CD8-positive, alpha-beta memory T cell (primary cell): ENCODE measurements at places on chromosomes 6 and 20. TPM values are rescaled to one million over a fixed set of nuclear protein-coding genes. Genes with fewer than 3 reads are reported as not detected.

GRCh38 chr20:57126481-57127092, 139.9 kb downstream of the BMP7 start:
- no peak overlapping the region for H3K27ac ChIP-seq
- H3K4me3 ChIP-seq, result no peak overlapping the region
- no peaks in the 10 kb centered on the region for H3K36me3 ChIP-seq
- no peaks in the 10 kb centered on the region for H3K27me3 ChIP-seq
- no peak for DNase-seq

GPX5 gene
- not detected for total RNA-seq

PM20D2 gene
- 17.6 TPM for total RNA-seq

DNA sequence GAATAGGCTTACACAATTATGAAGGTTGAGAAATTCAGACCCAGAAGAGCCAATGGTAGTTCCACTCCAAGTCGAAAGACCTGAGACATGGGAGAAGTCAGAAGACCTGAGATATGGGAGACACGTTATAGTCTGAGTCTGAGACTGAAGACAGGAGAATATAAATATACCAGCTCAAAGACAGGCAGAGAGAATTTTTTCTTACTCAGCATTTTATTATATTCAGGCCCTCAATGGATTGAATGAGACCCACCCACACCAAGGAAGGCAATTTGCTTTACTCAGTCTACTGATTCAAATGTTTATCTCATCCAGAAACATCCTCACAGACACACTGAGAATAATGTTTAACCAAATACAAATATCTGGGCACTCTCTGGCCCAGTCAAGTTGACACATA, 693.5 kb downstream of the HDGFL1 start:
- H3K36me3 ChIP-seq, result no peaks in the 10 kb centered on the region
- no peaks in the 10 kb centered on the region for H3K4me1 ChIP-seq
- no peak overlapping the region for H3K27ac ChIP-seq

DNA sequence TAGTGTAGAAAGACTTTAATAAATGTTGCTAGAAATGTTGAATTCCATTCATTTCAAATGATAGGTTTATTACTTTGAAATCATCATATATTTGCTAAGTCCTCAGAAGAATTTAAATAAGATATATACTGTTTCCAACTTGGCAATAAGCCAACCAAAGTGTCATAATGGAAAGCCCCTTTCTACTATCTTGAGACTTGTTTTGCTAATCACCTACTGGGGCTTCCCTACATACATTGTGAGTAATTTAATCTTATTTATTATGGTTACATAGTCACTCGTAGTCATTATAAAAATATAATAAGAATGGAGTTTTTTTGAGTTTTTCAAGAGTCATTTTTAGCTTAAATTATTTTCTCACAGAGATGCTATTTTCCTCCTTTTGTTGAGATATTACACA, 20.7 kb downstream of the COL19A1 start:
- H3K27ac ChIP-seq, result no peak overlapping the region
- no peaks in the 10 kb centered on the region for H3K36me3 ChIP-seq
- no peaks in the 10 kb centered on the region for H3K4me1 ChIP-seq
- no peak for DNase-seq
- no peak overlapping the region for H3K4me3 ChIP-seq
- no peaks in the 10 kb centered on the region for H3K27me3 ChIP-seq

- no peak for DNase-seq
- H3K4me1 ChIP-seq, result no peaks in the 10 kb centered on the region
- H3K27ac ChIP-seq, result no peak overlapping the region
- H3K36me3 ChIP-seq, result no peaks in the 10 kb centered on the region
- H3K27me3 ChIP-seq, result no peaks in the 10 kb centered on the region
- no peak overlapping the region for H3K4me3 ChIP-seq
Observed at GRCh38 chr6:57256541-57256940, 34.4 kb upstream of the RAB23 start.

DNA sequence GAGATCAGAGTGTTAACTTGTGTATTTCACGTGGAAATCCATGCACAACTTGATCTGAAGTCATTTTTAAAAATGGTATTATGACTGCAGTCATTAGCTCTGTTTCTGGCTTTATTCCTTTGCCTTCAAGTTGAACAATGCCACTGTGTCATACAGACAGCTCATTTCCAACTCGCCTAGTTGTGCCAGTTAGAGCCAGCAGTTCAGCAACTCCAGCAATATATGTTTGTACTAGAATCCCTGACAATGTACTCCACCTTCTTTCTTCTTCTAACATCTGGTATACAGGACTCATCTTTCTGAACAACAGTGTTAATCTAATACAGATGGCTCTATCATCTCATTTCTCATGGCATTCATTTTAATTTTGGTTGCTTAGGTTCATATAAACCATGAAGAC, 418.3 kb upstream of the POU3F2 start:
- H3K27me3 ChIP-seq, result no peaks in the 10 kb centered on the region
- DNase-seq, result no peak
- H3K27ac ChIP-seq, result no peak overlapping the region
- no peaks in the 10 kb centered on the region for H3K36me3 ChIP-seq
- no peaks in the 10 kb centered on the region for H3K4me1 ChIP-seq
- no peak overlapping the region for H3K4me3 ChIP-seq

KCNQ5 gene
- 7.9 TPM for total RNA-seq

DNA sequence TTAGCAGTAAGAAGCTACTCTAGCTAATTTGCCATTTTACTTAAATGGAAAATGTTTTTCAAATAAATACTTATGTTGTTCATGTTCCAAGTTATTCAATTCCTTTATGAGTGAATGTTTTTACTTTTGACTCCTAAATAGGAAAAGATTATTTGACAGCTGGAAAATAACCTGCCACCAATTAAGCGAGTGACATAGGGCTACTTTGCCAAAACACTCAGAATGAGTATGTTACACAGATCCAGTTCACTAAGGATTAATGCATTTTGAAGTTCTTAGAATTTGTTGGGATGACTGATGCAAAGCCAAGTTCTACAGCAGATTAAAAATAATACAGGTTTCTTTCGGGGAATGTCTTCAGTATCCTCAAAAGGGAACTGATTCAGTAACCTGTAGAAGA, 144.4 kb downstream of the ADGRG6 start:
- H3K27ac ChIP-seq, result no peak overlapping the region
- H3K36me3 ChIP-seq, result no peaks in the 10 kb centered on the region
- H3K4me1 ChIP-seq, result no peaks in the 10 kb centered on the region
- no peaks in the 10 kb centered on the region for H3K27me3 ChIP-seq

NT5E gene
- 14.8 TPM for total RNA-seq

CD83 gene
- total RNA-seq, result 56.2 TPM

LY6G6F gene
- not detected for total RNA-seq

GRCh38 chr6:15783484-15783883, 120.7 kb upstream of the DTNBP1 start:
- H3K27ac ChIP-seq, result no peak overlapping the region
- no peaks in the 10 kb centered on the region for H3K36me3 ChIP-seq
- H3K4me3 ChIP-seq, result no peak overlapping the region
- no peaks in the 10 kb centered on the region for H3K27me3 ChIP-seq
- H3K4me1 ChIP-seq, result no peaks in the 10 kb centered on the region
- DNase-seq, result no peak

DNA sequence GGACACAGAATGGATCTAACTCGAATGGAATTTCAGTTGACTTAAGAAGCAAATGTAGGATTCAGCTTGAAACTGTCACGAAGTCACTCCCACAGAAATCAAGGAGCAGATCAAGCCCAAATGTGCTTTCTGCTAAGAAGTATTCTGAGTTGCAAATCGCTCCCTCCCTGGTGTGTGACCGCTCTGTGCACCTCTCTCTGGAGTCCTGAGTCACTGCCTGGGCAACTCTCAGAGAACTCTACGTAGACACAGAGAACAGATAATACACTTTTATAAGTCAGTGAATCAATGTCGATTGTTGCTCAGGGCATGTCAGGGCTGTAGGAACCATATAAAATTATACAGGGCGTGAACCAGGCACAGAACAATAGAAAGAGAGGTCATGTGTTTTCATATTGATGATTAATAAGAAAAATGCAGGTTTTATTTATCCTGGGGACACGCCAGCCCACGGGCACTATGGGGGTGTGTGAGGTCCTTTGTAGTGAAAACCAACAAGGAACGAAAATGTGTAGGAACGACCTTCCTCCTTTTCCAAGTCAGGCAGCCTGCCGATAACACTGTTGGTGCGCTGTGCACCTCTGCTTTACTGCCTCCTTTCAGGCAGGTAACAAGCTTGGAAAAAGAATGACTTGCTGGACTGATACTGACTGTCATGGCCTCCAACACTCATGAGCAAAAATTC, 248.1 kb upstream of the FOXQ1 start:
- peaks cover 3% of the 10 kb centered on the region for H3K27me3 ChIP-seq
- no peak overlapping the region for H3K4me3 ChIP-seq
- DNase-seq, result no peak
- H3K36me3 ChIP-seq, result no peaks in the 10 kb centered on the region

- no peaks in the 10 kb centered on the region for H3K27me3 ChIP-seq
- no peaks in the 10 kb centered on the region for H3K4me1 ChIP-seq
- no peak overlapping the region for H3K27ac ChIP-seq
- no peak for DNase-seq
- no peak overlapping the region for H3K4me3 ChIP-seq
- no peaks in the 10 kb centered on the region for H3K36me3 ChIP-seq
Observed at GRCh38 chr6:95882371-95882770, 133.4 kb upstream of the FUT9 start.

SLC22A16 gene
- not detected for total RNA-seq

- no peak overlapping the region for H3K4me3 ChIP-seq
- no peaks in the 10 kb centered on the region for H3K36me3 ChIP-seq
- no peak for DNase-seq
- H3K27me3 ChIP-seq, result no peaks in the 10 kb centered on the region
Observed at GRCh38 chr20:60102665-60103210, 144.5 kb downstream of the CDH26 start.

- peaks cover 54% of the 10 kb centered on the region for H3K4me1 ChIP-seq
- peak overlapping the region; percentile 99 for H3K27ac ChIP-seq
- H3K36me3 ChIP-seq, result no peaks in the 10 kb centered on the region
Observed at GRCh38 chr6:17705428-17705777, 1.3 kb downstream of the NUP153 start.

GTSF1L gene
- total RNA-seq, result not detected

GRCh38 chr6:83429857-83430610, 817 bp downstream of the ME1 start:
- peak overlapping the region; percentile 26 for H3K4me3 ChIP-seq
- H3K27ac ChIP-seq, result peak overlapping the region; percentile 33
- DNase-seq, result no peak

DNA sequence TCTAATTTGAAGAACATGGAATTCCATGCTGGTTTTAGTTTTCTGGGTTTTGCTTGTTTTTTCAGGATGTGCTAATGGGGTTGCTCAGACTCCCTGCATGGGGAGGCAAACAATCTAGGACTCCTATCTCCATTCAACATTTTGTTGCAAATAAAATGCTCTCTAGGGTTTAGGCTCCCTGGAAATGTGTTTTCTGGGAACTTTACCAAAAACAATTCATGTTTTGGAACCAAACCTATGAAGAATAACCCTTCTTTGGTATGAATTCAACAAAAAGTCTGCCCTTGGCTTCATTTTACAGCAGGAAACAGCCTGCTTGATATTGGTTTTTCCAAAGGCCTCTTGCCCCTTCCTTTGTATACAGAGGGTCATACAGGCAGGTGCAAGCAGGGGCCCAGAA, 217.7 kb downstream of the FOXA2 start:
- no peak overlapping the region for H3K4me3 ChIP-seq
- H3K27me3 ChIP-seq, result no peaks in the 10 kb centered on the region
- H3K27ac ChIP-seq, result no peak overlapping the region
- H3K4me1 ChIP-seq, result no peaks in the 10 kb centered on the region

GRCh38 chr6:138691595-138692057, 81.9 kb upstream of the CCDC28A start:
- H3K4me1 ChIP-seq, result peaks cover 4% of the 10 kb centered on the region
- H3K4me3 ChIP-seq, result no peak overlapping the region
- H3K27me3 ChIP-seq, result peaks cover 8% of the 10 kb centered on the region
- no peak overlapping the region for H3K27ac ChIP-seq
- DNase-seq, result no peak

- no peaks in the 10 kb centered on the region for H3K36me3 ChIP-seq
- DNase-seq, result no peak
- H3K27ac ChIP-seq, result no peak overlapping the region
- H3K27me3 ChIP-seq, result no peaks in the 10 kb centered on the region
Observed at GRCh38 chr6:68641172-68641571, 6.1 kb downstream of the ADGRB3 start.

EYA4 gene
- not detected for total RNA-seq

CRISP3 gene
- total RNA-seq, result not detected

GRIK2 gene
- not detected for total RNA-seq

AVP gene
- not detected for total RNA-seq

DNA sequence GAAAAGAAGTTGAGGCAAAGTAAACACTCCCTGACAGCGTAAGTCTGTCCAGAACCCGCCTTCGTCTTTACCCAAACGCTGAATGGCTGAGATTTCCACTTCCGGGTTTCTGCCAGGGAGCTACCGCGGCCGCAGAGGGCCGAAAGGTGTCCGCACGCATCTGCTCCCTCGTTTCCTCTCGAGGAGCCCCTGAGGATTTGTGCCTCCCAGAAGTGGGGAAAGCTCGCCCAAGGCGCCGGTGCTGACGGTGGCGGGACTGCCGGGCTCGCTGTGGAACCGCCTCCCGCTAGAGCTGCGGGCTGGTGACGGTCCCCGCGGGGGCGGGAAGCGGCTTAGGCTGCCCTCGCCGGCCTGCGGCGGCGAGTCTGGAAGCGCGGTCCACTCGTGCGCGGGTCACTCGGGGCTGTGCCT, 1760.2 kb upstream of the DEFB115 start:
- peak; percentile 10 for DNase-seq
- H3K27ac ChIP-seq, result no peak overlapping the region
- no peaks in the 10 kb centered on the region for H3K36me3 ChIP-seq
- no peaks in the 10 kb centered on the region for H3K4me1 ChIP-seq
- H3K27me3 ChIP-seq, result no peaks in the 10 kb centered on the region
- no peak overlapping the region for H3K4me3 ChIP-seq

ZNF311 gene
- 0.73 TPM for total RNA-seq

DNA sequence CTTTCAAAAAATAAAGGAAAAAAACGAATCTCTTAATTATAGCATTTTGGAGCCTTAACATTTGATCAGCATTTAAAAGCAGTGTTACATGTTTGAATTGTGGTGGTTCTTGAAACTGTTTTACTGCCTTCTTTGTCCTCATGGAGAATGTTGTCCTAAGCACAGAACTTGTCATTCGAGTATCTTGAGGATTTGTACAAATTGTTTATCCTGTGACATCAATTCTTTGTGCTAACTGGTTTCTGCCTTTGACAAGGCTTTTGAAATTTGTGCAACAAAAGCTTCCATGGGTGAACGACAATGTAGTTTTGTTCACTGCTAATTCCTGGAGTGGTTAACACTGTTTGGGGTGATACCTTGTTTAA, 130.8 kb downstream of the SCAF8 start:
- no peaks in the 10 kb centered on the region for H3K4me1 ChIP-seq
- H3K27ac ChIP-seq, result no peak overlapping the region
- no peak for DNase-seq
- H3K27me3 ChIP-seq, result no peaks in the 10 kb centered on the region
- no peak overlapping the region for H3K4me3 ChIP-seq
